MV-4-11 (cell line): ENCODE measurements at places on chromosomes 16 and 17.
A peak's percentile ranks its signal among the peaks of the same experiment; 100 is the strongest.

DNA sequence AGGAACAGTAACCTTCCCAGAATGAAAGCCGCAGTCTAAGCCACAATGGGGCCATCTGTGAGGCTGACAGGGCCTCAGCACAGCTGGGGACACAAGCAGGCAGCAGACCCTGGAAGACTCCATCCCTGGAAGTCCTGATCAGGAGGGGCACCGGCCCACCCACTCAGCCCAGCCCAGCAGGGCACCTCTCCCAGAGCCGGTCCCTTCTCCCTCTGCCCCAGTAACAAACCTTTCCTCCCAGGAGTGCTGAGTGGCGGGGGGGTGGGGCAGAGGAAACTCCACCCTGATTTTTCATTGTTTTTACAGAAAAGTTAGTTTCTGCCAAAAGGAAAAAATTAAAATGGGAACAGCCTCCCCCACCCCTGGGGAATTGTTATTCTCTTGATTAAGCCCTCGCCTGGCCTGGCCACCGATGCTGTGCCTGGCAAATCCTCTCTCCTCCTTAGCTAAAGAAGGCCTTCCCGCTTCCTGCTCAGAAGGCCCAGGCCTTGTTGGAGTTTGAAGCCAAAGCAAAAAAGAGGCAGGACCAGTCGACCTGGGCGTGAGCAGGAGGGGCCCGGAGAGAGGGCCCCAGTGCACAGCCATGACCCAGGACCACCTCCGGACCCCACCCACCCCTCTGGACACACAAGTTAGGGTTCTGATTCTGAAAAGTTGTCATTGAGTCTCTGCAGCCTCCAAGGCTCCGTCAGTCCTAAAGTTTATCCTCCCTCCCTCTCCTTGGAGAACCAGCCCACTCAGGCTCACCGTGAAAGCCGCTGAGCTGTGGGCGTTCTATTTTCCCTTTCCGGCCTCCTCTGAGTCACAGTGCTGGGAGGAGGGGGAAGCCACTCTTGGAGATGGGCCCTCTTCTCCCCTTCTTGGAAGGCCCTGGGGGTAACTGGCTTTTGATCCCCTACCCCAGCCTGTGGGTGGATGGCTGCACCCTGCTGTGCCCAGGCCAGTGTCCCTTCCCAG lies 128.4 kb upstream of the TNRC6C start:
- DNase-seq = peak; percentile 47

GRCh38 chr17:66255112-66255511 lies 25.9 kb upstream of the APOH start:
- DNase-seq = peak; percentile 51

DNA sequence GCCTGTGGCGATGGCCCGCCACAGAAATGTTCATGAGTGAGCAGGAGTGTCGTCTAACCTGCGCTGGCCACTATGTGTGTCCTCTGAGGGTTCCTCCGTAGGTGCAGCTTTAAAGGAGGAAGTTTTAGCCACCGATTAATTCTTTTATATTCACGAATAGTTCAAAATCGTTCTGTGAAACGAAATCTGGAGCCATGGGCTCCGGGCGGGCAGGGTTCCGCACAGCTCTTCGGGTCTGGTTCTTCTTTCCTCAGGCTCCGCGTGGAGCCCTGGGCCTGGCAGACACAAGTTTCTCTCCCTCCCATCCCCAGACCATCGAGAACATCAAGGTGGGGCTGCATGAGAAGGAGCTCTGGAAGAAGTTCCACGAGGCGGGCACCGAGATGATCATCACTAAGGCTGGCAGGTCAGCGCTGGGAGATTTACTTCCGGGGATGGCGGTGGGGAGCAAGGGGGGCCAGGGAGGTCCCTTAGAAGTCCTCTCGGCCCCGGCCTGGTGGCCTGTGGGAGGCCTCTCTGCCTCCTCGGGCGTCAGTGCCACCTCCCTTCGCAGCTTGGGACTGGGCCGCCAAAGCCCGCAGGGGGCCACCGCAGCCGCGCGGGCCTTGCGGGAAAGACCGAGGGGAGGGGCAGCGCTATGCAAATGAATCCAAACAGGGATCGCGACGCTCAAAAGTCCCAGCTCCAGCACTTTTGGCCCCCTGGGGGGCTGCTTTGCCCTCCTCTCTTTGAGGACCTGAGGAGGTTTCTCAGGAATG lies 5.2 kb downstream of the TBX4 start:
- DNase-seq = no peak

GRCh38 chr16:8961811-8962390 lies 1.8 kb downstream of the USP7 start:
- DNase-seq = no peak

DNA sequence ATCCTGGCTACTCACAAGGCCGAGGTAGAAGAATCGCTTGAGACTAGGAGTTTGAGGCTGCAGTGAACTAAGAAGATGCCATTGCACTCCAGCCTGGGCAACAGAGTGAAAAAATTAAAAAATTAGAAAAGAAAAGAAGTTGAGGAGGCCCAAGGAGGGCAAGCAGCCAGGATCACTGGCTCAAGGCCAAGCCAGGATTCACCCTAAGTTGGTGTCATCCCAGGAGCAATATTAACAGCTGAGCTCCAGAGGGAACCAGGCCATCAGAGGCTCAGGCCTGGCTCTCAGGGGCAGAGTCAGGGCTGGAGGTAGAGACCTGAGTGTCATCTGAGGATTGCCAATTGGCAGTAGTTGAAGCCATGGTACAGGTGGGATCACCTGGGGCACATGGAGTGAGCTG lies 20.7 kb downstream of the DRC3 start:
- no peak for DNase-seq

GRCh38 chr17:7001318-7001961 lies 5.6 kb downstream of the ALOX12 start:
- no peak for DNase-seq

GRCh38 chr17:74128456-74129211 lies 74.8 kb upstream of the RPL38 start:
- DNase-seq = no peak

DNA sequence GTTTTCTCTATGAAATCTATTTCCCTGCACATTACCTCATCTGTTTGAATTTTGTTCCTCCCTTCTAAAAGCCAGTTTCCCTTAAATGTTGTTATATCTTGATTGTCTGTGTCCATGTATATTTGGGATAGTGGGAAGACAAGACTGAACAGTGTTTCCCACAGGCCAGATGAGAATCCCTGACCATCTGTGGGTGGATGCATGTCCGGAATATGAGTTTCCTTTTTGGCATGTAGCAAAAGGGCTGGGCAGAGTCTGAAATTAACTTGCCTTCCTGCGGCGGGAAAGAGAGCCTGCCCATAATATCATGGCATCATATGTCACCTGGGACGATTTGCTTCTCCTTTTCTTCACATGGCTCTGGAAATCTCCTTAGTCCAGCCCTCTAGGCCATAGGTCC lies 385.8 kb upstream of the MAF start:
- DNase-seq = no peak

GRCh38 chr17:40122136-40122998 lies 596 bp downstream of the MSL1 start:
- DNase-seq = no peak

DNA sequence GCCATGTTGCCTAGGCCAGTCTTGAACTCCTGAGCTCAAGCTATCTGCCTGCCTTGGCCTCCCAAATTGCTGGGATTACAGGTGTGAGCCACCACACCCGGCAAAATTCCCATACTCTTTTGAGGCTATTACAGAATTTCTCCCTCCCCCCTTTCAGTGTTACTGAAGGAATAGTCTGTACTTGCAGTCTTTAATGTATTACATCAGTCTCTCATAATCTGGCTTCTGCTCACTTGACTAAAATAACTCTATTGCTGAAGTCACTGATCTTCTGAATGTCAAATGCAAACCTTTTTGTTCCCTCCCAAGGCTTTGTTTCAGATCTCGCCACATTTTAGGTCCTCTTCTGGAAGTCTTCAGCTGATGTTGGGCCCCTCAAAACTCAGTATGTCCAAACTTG lies 51.8 kb downstream of the TNRC6A start:
- DNase-seq = no peak

DNA sequence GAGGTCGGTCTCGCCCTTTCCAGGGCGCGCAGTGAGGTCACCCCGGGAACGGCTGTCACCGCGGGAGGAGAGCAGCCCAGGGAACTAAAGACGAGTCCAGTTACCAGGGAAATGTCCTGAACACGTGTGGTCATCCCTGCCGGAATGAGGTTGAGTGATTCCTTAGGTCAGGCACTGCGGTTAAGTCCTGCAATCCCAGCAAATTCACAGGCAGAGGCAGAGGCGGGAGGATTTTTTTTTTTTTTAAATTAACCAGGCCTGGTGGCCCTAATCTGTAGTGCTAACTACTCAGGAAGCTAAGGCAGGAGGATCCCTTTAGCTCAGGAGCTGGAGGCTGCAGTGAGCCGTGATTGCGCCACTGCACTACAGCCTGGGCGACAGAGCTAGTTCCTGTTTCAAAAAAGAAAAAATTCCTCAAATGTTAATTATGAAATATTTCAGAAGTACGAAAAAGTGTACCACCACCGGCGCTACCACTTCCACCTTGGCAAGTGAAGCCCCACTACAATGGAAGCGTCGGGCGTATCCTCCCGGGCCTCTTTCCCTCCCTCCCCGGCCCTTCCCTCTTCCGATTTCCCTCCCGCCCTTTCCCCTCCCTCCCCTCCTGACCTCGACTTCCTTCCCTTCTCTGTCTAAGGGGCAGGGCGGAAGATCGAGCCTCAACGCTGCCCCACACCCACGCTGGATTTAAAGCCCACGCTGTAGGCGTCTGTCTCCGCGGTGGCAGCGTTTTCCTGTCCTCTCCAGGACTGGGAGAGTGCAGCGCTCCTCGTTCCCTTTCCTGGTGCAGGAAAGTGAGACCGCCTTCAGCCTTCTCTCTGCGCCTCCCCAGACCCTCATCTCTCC lies 27.3 kb downstream of the SLFN11 start:
- peak; percentile 90 for DNase-seq

DNA sequence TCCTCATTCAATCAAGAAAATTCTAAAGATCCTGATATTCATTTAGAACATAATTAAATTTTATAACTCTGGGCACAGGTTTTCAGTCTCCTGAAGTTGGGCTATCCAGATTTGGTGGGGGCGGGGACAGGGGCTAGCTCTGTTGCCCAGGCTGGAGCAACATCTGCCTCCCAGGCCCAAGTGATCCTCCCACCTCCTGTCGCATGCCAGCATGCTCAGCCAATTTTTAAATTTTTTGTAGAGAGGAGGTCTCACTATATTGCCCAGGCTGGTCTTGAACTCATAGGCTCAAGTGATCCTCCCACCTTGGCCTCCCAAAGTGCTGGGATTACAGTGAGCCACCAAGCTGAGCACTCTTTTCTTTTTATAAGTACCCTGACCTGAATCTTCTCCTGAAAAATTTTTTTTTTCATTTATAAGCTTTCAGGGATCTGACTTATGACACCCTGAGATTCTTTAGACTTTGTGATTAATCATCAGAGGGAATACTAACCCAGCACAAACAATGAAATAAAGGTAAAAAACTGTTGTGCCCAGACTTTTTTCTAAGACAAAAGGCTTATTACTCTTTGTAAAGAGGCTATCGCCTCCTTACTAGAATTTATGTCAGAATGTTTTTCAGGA lies 62.6 kb downstream of the TUBD1 start:
- no peak for DNase-seq

- no peak for DNase-seq
Observed at GRCh38 chr17:55462711-55463110, 41.1 kb upstream of the MMD start.

DNA sequence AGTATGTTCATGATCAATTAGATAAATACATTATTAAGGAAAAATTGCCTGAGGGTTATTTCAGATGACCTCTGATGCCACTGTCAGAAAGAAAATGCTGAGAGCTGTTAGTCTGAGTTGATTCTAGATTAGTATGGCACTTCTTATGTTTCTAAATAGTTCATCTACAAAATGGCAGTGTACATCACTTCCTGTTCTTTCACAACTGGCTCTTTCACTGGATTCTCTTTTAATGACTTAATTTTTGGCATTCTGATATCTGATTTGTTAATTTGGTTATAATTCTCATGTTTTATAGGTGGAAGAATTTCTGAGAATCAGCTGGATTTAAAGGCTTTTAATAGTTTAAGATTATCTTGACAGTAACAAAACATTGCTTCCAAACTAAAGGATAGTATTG lies 3.3 kb downstream of the TAOK1 start:
- peak; percentile 50 for DNase-seq

DNA sequence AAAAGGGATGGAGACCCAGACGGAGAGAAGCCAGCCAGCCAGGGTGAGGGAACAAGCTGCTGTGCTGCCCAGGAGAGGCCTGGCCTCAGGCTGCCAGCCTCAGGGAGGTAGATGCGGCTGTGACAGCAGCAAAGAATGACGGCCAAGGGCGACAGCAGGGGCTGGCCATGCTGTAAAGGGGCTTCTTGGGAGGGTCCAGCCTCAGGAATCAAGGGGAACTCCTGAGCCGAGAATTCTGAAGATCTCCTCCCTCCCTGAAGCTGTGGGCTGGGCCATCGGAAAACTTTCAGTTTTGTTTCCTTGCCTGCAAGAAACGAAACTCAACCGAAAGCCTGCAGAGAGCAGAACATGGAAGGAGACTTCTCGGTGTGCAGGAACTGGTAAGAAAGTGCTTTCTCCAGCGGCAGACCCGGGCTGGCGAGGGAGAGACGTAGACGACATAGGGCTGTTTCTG lies at the start of gene XAF1:
XAF1 (plus strand) TSS at position 316 of the 454 bp plus-strand sequence; CDS start at position 349, 33 bp downstream.
- peak; percentile 67 for DNase-seq

- no peak for DNase-seq
Observed at GRCh38 chr16:48592839-48593429, 17.0 kb downstream of the N4BP1 start.

GRCh38 chr17:2847381-2848333 lies 51.4 kb downstream of the RAP1GAP2 start:
- peak; percentile 84 for DNase-seq

GRCh38 chr17:2710803-2711607 lies 559 bp downstream of the CLUH start:
- DNase-seq = no peak

DNA sequence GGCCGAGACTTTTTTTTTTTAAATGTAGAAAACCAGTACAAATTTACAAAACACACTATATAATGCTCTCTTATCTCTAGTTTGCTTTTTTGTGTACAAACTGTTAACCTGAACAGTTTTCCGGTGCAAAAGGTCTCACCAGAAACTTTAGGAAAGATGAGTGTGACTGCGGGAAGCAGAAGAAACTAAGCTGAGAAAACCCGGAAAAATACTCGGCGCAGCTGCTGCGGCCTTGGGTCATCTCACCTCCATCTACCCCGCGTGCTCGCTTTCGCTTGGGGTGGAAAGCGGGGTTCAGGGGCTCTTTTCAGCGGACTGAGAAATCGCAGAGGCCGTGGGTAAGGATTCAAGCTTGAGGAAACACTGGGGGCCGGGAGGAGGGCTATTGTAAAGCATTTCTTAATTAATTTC lies 1.8 kb downstream of the SALL1 start:
- no peak for DNase-seq

- DNase-seq = no peak
Observed at GRCh38 chr16:30656388-30656787, 1.8 kb upstream of the FBRS start.

DNA sequence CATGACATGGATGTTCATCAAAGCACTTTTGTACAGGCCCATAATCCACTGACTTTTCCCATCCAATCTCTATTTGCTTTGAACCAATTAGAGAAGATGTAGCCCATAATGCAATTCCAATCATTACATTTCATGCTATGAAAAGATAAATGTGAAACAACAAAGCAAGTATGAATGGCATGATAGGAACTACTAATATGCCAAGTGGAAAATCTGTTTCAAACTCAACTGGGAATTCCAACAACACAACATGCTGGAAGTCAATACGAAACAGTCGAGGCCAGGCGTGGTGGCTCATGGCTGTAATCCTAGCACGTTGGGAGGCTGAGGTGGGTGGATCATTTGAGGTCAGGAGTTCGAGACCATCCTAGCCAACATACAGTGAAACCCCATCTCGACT lies 39.6 kb upstream of the TMEM97 start:
- no peak for DNase-seq

- DNase-seq = no peak
Observed at GRCh38 chr17:4519361-4519788, 20.7 kb downstream of the SPNS2 start.
